HCEC 1CT (cell line): ENCODE measurements at places on chromosomes 16 and 17.

DNA sequence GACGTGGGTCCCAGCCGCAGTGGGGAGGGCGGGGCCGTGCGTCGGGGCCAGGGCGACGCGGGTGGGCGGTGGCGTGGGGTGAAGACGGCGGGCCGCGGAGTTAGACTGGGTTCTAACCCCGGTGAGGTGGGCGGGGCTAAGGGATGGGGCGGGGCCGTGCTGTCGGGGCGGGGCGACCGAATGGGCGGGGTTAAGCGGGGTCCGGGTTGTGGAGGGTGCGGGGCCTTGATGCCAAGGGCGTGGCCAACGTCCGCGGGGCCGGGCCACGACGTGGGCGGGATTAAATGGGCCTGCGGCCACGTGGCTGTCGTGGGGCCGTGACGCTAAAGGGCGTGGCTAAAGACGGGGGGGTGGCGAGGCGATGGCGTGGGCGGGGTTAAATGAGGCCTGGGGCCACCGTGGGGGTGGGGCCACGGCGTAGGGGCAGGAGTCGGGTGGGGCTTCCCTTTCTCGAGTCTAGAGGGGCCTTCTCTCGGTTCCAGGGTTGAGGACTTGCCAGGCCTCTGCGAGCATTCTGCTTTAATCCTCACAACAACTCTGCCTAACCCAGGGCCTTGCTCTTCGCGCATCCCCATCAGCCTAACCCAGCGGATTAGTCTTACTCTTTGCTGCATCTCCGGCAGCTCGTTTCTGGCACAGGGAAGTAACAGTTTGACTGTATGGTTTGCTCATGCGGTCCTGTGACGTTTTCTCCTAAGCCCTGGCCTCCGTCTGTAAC, 739 bp downstream of the TCF25 start:
- DNase-seq: peak; percentile 89

- DNase-seq: no peak
These were observed 3.3 kb upstream of the HEXIM1 start for GRCh38 chr17:45145035-45145389.

- no peak for DNase-seq
These were observed 2.4 kb upstream of the CCL3L1 start for GRCh38 chr17:36198831-36199465.

GRCh38 chr17:31548709-31549108, 157.2 kb downstream of the RAB11FIP4 start:
- no peak for DNase-seq

DNA sequence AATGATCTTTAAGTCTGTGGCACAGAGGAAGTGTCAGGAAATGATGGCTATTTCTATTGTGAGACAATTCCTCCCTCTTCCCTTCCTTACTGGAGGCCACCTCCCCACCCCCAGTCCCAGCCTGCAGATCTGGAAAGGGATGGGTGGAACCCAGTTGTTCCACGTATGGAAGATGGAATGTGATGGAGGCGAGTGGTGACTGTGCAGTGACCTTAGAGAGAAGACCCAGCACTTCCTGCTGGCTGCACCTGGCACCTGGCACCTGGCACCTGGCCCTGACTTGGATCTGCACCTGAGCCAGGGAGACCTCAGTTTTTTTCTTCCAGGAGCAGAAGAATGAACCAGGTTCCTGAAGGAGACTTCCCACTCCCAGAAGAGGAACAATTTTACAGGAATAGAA, 33.0 kb upstream of the TMC5 start:
- DNase-seq: no peak

DNA sequence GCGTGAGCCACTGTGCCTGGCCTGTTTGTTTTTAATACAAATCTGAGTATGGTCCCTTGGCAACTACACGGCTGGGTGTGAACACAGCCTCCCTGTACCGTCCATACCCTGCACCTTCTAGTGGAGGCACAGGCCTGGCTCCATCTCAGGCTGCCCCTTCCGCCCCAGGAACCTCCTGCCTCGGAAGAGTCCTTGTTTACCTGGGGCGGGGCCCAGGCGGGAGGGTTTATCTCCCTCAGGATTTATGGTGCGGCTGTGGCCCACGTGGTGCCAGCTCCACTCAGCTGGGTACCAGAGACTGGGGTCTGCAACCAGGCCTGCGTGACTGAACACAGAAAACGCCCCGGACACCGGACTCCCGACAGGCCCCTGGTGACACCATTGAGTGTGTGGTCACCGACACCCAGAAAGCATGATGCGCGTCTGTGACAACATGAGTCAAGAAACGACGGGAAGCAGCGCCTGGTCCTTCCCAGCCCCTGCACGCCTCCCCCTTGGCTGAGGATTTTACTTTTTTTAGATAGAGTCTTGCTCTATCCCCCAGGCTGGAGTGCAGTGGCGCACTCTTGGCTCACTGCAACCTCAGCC, 19.0 kb downstream of the UNKL start:
- DNase-seq: no peak

GRCh38 chr17:13735444-13735843, 133.7 kb upstream of the HS3ST3A1 start:
- peak; percentile 60 for DNase-seq

DNA sequence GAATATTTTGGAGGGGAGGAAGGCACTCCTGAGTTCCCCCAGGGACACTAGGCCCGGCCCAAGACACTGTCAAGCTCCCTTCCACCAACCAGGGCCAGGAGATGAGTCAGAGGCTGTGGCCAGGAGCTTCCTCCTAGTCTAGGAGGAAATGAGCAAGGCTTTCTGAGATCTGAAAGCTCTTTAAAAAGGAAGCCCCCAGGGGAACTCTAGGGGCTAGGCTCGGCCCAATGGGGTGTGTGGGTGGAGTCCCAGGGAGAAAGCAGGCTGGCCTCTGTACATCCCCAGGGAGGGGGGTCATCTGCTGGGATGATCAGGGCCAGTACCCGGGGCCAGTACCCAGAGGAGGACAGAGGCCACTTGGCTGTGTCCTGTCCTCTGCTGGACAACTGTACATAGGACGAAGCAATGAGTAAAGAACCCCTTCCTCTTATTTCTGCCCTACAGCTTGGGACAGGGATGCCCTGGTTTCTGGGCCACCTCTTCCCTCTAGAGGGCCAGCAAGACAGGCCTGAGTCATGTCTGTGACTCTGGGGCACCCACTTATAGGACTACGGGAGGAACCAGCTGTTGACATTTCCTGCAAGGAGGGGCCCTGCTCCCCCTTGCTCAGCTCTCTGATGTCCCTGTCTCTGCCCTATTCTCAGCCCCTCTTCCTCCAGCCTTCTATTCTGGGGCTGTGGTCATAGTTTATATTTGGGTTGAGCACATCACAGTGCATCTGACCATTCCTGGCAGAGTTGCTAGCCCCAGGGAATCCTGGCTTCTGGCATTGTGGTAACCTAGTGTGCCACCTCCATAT, 2.7 kb downstream of the FHOD1 start:
- peak; percentile 90 for DNase-seq

GRCh38 chr17:41547921-41548843, 20.1 kb upstream of the KRT19 start:
- peak; percentile 97 for DNase-seq

GRCh38 chr17:41773190-41773588, 13.3 kb downstream of the JUP start:
- DNase-seq: peak; percentile 91

DNA sequence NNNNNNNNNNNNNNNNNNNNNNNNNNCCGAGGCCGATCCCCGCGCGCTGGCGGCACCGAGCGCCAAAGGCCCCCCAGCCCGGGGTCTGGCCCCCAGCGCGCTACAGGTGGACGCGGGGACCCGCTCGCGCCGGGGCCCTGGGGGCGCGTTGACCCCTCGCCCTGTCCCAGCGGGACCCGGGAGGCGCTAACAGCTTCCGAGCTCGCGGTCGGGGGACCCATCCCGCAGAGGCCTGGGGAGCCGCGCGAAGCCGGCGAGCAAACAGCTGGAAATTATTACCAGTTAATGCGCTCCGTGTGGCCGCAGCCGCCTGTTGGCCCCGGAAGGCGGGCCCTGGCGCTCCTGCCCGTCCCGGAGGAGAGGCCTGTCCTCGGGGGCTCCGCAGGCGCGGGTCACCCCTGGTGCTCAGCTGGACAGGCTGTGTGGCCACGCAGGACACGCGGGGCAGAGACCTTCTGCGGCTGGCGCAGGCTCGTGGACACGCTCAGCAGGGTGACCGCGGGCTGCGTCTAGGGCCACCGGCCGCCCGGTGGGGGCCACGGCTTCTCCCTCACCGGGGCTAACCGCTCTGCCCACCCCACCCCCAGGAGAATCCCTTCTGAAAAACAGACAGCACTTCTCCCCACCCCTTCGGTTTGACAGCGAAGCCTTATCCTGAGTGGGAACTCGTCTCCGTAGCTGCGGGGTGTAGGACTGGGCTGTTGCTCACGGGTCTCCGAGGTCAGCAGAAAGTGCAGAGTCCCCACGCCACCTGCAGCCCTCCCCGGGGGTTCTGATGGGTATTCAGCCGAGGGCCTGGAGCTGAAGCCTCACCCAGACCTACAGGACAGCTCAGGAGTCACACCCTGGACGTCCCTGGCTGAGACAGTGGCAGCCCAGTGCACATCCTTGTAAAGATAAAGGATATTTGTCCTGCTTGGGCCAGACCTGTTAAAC, 138.7 kb upstream of the RPH3AL start:
- DNase-seq: no peak

DNA sequence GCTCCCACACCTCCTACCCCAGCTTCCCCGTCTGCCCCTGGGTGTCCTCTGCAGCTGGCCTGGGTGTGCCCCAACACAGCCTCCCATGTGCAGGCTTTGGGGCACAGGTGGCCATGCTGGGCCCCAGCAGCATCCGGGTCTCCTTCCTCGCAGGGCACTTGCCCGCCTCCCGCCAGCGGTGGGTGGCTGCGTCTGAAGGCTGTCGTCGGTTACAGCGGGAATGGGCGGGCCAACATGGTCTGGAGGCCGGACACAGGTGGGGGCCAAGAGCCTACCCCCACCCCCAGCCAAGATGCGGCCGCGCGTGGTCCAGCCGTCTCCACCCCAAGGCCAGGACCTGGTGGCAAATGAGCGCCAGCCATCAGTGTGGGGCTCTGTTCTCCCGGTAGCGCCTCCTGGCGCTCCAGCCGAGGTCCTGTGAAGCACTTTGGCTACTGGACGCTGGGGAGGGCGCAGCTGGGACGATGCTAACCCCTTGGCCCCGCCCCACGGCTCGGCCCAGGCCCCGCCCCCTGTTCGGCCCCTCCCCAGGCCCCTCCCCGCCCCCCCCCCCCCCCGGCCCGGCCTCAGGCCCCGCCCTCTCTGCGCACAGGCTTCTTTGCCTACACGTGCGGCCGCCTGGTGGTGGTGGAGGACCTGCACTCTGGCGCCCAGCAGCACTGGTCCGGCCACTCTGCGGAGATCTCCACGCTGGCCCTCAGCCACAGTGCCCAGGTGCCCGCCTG, 7.3 kb upstream of the RHOT2 start:
- peak; percentile 77 for DNase-seq

- DNase-seq: no peak
These were observed 23.4 kb downstream of the ATPAF2 start for GRCh38 chr17:18015593-18015992.

GRCh38 chr17:43900858-43901754, 6.2 kb downstream of the MPP2 start:
- DNase-seq: no peak
